ENCODE measurements at places on chromosomes 13 and 19.

DNA sequence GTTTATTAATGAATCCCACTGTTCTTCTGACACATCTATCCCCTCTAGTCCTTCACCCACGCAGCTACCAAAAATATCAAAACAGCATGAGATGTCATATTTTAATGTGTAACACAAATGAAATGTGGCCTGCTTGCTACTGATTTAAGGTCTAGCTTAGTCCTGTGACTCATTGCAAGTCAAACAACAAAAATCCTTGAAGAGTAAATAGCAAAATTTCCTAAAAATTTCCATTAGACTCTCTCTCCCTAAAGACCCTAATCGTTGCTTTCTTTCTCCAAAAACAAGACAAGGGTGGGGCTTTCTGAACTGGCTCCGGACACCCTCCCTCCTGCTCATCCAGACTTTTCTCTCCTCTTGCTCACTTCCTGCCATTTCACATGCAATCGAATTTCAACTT lies 99.9 kb upstream of the IPO5 start:
- no peak for DNase-seq

GRCh38 chr13:40315416-40316064 lies 350.9 kb downstream of the FOXO1 start:
- no peak for DNase-seq

GRCh38 chr13:33611121-33611805 lies 206.7 kb upstream of the RFC3 start:
- no peak for DNase-seq

DNA sequence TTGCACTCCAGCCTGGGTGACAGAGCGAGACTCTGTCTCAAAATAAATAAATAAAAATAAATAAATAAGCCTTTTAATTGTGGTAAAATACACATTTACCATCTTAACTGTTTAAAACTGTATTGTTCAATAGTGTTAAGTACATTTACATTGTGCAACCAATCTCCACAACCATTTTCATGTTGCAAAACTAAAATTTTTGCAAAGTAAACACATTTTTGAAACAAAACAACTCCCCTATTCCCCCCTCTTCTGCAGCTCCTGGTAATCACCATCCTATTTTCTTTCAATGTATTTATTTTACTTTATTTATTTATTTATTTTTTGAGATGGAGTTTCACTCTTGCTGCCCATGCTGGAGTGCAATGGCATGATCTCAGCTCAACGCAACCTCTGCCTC lies 5.8 kb upstream of the B9D2 start:
- DNase-seq = no peak

- no peak for DNase-seq
Observed at GRCh38 chr13:112658808-112659207, 31.0 kb upstream of the ATP11A start.

DNA sequence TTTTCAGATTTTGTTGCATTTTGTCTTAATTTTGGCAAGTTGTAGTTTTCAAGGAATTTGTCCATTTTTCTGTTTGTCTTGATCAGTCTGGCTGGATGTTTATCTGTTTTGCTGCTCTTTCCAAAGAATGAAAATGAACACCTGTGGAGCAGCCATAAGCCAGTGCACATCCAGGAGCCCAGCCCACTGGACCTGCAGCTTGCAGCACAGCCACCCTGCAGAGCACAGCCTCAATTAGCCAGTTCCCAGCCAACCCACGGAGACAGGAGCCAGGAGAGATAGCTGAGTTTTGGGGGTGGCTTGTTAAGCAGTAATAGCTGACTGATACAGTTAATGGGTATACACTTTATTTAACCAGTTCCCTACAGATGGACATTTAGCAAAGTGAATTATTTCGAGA lies 38.0 kb upstream of the URI1 start:
- DNase-seq = no peak

- DNase-seq = no peak
Observed at GRCh38 chr13:34417896-34418295, 524.2 kb upstream of the NBEA start.

GRCh38 chr13:102878481-102878880 lies 32.6 kb downstream of the ERCC5 start:
- no peak for DNase-seq

DNA sequence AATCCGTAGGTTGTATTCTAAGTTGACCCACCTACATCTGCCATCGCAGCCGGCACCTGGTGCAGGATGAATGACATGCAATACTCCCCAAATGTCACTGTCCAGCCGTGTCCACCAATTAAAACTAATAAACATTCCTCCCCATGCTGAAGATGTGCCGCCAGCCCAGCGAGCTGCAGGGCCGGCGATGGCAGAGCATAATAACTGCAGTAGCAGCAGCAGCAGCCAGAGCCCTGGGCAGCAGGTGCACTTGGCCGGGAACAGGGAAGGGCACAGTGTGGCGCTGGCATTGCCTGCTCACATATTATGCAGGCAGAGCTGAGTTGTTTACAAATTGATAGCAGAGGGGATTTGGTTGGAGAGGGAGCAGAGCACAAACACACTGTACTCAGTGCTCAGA lies 754.9 kb downstream of the OLFM4 start:
- no peak for DNase-seq

DNA sequence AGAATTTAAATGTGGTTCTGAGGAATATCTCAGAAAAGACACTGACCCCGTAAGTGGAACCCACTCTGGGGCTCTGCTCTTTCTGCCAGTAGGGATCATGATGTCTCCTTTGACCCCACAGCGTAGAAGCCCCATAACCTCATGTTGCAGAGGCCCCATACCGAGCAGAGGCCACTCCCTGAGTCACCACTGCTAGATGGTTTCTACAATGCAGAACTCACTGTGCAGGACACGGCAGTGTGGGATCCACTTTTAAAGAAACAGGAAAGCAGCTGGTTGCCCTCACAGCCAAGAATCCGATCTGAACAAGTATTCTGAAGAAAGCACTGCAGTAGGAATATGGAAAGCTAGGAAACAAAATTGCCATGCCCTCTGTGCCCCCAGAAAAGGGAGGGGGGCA lies 4.2 kb downstream of the SLC7A1 start:
- no peak for DNase-seq

DNA sequence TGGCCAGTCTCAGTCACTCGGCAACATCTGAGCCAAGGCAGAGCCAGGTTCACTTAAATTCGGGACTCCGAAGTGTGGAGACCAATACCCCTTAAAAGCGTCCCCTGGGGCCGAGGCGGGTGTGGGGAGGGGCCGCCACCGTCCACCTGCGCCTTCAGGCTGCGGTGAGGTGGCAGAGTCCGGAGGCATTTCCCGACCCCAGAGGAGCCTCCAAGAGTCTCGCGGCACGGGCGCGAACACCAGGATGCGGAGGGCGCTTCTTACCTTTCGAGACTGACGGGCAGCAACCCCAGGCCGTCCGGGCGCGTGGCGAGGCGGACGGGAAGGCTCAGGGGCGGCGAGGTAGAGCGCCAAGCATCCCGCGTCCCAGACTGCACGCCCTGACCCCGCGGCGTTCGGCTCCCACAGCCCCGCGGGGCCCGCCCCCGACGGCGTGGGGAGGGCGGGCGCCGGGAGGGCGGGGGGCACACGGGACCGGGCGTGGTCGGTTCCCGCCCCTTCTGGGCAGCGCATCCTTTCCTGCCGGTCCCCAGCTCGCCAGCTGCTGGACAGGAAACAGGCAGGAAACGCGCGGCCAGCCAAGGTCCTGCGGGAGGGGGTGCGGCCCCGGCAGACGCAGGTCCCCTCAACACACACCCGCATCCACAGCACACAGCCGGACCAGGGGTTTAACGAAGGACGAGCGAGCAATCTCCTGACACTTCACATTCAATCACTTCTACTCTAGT lies at the start of gene THSD1:
Gene THSD1 (minus strand): TSS at position 406 of the 728 bp plus-strand sequence. CDS start 3,572 bp downstream, outside the sequence.
- no peak for DNase-seq

DNA sequence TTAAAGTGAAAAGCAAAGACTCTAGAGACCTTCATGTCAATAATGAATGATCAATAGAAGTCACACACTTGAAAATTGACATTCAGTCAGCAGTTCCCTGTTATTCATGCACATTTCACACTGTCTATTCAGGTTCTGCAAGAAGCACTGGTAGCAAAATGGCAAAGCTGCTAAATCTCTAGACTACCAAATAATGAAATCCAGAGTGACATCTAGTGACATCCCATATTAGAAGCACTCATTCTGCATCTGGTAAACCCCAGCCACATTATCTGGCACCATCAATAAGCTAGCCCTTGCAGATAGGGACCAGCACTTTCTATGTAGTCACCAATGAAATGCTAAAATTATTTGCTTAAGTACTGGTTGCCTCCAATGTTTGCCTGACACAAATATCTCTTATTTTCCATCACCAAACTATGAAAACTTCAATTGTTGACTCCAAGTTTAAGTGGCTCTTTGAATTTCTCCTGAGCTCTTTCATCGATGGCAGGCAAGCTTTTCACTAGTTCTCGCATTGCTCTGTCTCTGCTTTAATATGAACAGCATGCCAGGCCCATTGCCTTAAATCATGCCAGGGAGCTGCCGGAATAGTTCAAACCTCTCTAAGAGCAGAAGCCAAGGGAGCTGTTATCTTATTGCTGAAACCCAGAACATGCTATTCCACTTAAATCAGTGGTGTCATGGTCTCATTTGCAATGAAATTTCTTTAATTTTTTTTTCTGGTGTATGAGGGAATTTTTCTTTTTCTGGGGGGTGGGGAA lies 409.9 kb downstream of the MZT1 start:
- DNase-seq = no peak

GRCh38 chr19:7540761-7541474 lies 5.4 kb downstream of the PNPLA6 start:
- DNase-seq = no peak

GRCh38 chr19:2648528-2648937 lies 54.0 kb downstream of the GNG7 start:
- peak; percentile 74 for DNase-seq

DNA sequence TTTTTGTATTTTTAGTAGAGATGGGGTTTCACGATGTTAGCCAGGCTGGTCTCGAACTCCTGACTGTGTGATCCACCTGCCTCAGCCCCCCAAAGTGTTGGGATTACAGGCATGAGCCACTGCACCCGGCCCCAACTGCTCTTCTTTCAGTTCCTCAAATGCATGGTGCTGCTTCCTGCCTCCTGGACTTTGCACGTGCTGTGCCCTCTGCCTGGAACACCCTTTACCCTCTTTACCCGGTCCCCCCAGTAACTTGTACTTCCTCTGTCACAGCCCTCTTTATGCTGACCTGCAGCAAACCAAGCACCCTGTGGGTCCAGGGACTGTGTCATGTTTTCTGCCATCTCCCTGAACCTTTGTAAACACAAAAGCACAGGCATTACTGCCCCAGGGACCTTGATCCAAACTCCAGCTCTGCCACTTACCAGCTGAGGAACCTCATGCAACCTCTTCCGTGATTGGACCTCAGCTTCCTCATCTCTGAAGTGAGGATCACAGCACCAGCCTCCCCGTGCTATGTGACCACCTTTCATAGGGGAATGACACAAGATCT lies 3.8 kb downstream of the BLVRB start:
- DNase-seq = no peak
